T-cell (primary cell): ENCODE measurements at places on chromosomes 3 and 15.

GRCh38 chr15:33644304-33644703, 324.0 kb upstream of the CHRM5 start:
- no peak for DNase-seq

- no peak for DNase-seq
These were observed 34.1 kb upstream of the HES1 start for GRCh38 chr3:194101592-194102432.

- DNase-seq: no peak
These were observed 61.7 kb downstream of the TFDP2 start for GRCh38 chr3:142087676-142088075.

GRCh38 chr3:45442679-45443253, 54.4 kb downstream of the LARS2 start:
- DNase-seq: no peak

- no peak for DNase-seq
These were observed 66.9 kb downstream of the KCNAB1 start for GRCh38 chr3:156187146-156187769.
